CD8-positive, alpha-beta memory T cell (primary cell): ENCODE measurements at places on chromosomes 11 and 22. TPM values are rescaled to one million over a fixed set of nuclear protein-coding genes. Genes with fewer than 3 reads are reported as not detected.

The ARVCF gene
- total RNA-seq: 1.8 TPM

The PRRG4 gene
- 0.68 TPM for total RNA-seq

The ISX gene
- not detected for total RNA-seq

- DNase-seq: no peak
Observed at GRCh38 chr11:132814410-132814809, 717.9 kb downstream of the OPCML start.

- DNase-seq: no peak
Observed at GRCh38 chr11:64352995-64353714, 5.8 kb upstream of the RPS6KA4 start.

- DNase-seq: no peak
Observed at GRCh38 chr11:117705866-117706265, 91.2 kb downstream of the DSCAML1 start.

GRCh38 chr22:45204819-45205218, 35.9 kb downstream of the KIAA0930 start:
- no peak for DNase-seq

- no peak for DNase-seq
Observed at GRCh38 chr11:49208006-49208721, at the start of gene FOLH1. TSS of gene FOLH1 (minus strand) at chr11:49208602. CDS start at chr11:49208409, 193 bp downstream.

GRCh38 chr11:45151362-45151982, 5.0 kb downstream of the PRDM11 start:
- DNase-seq: no peak

DNA sequence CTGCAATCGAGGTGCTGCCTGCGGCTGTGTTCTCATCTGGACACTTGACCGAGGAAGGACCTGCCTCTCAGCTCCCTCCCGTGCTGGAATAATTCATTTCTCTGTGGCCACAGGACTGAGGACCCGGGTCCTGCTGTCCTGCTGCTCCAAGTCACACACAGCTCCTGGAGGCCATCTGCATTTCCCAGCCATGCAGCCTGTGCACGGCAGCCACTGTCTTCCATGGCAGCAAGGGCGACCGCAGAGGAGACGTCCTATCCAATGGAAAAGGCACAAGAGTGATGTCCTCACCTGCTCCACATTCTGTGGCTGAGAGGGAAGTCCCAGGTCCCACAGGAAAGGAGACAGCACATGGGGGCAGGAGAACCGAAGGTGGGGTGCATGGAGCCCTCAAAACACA, 495.8 kb downstream of the BRD1 start:
- no peak for DNase-seq

DNA sequence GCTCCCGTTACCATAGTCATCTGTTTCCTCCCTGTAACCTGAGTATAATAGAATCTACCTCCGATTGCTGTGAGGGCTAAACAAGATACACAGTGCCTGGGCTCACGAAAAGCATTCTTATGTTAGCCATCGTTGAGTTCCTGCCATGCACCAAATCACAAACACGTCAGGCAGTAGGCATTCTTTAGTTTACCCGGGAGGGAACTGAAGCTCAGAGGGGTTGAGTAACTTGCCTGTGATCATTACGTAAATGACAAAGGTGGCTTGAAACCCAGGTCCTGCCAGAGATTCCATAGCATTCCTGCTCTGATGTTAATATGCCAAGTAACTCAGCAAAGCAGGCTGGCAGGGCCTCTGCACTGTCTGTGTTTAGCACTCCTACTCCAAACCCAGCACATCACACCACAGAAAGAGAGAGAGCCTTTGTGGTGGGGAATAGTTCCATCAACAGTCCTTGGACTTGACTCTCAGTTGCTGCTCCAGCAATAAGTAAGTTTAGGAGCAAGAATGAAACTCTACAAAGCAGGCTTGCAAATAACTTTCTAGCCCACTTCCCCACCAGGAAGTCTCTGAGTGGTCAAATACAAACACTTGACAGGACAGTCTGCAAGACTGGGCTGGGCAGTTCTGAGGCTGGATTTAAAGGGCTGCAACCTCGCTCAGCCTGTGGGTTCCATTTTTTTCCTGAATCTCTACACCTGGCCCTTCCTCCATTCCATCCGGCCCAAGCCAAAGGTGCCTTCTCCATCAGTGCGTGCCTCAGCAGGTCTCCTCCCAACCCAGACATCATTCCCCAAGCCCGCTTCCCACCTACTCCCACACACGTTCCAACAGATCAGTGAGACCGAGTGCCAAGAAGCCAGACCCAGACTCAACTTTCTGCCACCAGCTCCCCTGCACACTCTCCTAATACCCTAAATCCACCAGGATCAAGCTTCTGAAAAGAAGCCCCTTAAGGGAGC, 1.1 kb downstream of the SCN2B start:
- no peak for DNase-seq

DNA sequence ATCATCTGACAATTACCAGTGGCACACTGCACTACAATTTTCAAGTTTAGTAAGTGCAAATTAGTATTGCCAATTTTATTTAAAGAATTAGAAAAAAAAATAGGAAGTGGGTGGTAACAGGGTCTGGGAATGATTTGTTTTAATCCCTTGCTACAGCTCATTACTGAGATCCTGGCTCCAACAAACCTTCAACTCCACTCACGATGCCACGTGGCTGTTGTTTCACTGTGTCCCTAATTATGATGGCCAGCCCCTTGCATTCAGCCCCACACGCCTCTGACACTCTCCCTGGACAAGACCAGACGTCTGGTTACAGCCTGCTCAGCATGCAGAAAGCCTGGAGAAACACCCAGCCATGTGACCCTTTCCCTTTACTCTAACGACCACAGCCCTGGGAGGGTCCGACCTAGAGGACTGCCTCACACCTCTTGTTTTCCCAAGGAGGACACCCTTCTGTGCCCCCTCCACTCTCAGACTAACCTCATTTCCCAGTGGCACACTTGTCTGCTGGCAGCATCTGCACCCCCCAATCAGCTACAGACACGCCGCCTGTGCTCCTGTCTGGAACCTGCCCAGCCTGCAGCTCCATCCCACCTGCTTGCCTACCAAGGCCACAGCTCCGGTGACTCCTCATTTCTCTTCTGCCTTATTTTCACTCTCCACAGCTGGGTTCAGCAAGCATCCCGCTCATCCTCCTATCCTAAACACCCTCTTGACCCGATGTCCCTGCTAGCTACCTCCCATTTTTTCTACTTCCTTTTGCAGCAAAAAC, 18.5 kb upstream of the SLC25A1 start:
- no peak for DNase-seq

- DNase-seq: no peak
Observed at GRCh38 chr11:16169541-16169940, 186.8 kb downstream of the SOX6 start.
